ENCODE measurements at places on chromosomes 6 and 20.
A peak's percentile ranks its signal among the peaks of the same experiment; 100 is the strongest.

DNA sequence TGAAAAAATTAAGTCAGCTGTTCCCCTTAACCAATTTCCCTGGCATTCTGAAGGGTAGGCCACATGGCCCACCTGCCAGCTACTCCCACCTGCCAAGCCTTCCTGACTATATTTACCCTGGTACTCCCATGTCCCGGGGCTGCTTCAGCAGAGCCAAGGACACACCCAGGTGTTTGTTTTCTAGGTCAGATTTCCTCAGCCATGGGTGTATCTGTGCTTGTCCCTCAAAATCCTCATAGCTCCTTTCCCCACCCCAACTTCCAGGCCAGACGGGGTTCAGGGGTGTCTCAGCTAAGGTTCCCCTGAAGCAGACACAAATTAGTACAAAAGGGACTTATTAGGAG is 139.4 kb upstream of the CDYL start:
- no peak for DNase-seq

DNA sequence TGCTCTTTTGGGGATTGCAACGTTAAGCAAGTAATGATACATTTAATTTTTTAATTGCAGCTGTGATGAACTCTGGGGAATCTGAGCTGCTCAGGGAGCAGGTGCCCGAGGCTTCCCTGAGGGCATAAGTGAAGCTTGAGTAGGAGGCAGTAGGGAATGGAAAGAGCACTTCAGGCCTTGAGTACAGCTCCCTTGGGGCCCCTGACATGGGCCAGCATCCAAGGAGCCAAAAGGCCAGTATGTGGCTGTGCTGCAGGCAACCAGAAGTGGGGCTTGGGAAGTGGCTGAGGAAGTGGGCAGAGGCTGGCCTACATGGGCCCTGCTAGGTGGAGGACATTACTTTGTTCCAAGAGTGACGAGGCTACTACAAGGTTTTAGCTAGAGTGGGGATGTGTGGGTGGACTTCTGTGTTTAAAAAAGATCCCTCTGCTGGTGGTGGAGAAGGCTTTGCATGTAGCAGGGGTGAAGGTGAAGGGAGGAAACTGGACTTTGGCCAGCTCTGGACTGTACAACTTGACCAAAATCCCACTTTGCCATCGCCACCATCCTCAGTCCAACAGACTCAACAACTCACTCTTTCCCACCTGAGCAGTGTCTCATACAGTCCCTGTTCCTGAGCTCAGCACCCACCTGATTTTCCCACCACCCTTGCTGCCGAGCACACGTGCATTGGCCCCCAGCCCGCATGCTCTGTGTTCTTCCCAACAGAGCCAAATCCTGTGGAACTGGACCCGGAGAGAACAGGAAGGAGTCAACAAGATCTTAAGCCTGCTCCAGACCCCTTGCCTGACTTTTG is 10.9 kb upstream of the ZNF831 start:
- DNase-seq = no peak

DNA sequence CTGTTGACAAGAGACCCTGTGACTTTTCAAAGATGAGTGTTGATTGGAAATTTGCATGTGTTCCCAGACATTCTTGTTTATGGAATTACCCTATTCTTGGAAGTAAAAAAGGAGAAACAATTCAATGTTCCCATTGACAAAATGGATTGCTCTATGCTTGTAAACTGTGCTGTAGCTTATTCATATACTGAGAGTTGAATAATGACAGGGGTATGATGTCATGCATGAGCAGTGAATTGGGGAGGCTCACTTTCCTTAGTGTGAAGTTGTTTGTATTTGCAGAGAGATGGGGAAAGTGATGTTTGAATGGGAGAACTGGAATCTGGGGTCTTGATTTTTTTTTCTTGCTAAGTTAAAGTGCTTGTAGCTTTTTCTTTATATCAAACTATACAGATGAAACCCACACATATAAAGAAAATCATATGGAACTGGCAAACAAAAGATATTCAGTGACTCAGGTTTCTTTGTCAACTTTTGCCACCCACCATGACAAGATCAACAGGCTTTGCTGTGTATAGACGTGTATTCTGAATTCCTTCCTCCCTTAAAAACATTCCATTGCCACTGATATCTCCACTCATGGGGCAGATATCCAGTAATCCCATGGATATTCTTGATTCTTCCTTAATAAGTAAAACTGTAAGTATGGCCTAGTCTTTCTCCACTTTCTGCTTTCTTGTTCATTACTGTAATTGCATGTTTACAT is 97.8 kb upstream of the JAG1 start:
- no peak for DNase-seq

DNA sequence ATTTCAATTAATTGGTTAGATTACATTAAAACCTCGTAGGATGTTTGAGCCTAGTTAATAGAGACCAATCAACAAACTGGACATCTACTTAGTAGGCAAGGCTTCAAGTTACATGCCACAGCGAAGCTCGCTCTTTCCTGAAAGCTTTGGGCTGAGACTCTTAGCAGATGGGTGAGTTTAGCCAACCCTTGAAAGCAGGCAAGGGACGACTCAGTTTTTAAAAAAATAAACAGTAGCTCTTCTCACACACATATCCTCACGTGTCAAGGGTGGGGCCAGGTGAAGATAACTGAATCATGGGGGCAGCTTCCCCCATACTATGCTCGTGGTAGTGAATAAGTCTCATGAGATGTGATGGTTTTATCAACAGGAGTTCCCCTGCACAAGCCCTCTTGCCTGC is 775 bp downstream of the MTFR2 start:
- DNase-seq = no peak

GRCh38 chr6:83633609-83634008 is 75.3 kb downstream of the SNAP91 start:
- no peak for DNase-seq

DNA sequence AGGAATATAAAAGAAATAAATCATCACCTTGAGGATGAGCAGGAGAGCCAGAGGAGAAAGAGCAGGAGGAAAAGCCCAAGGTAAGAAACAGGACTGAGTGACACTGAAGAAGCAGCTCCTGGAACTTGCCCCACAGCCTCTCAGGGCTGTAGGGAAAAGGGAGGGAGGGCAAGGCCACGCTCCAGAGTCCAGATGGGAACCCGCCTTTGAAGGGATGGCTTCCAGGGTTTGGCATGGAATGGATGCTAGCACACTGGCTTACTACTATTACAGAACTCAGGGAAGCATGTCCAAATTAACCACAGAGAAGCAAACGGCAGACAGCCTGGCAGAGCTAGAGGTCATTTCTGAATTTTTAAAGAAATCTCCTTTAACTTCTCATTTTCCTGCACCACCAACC is 26.8 kb downstream of the RALGAPA2 start:
- no peak for DNase-seq

- peak; percentile 52 for DNase-seq
Measured at GRCh38 chr6:125301435-125302391, at the start of gene HDDC2. TSS of gene HDDC2 (minus strand) at chr6:125301967. CDS start at chr6:125301932, 35 bp downstream.

GRCh38 chr20:61531553-61532345 is 279.7 kb downstream of the CDH4 start:
- no peak for DNase-seq

DNA sequence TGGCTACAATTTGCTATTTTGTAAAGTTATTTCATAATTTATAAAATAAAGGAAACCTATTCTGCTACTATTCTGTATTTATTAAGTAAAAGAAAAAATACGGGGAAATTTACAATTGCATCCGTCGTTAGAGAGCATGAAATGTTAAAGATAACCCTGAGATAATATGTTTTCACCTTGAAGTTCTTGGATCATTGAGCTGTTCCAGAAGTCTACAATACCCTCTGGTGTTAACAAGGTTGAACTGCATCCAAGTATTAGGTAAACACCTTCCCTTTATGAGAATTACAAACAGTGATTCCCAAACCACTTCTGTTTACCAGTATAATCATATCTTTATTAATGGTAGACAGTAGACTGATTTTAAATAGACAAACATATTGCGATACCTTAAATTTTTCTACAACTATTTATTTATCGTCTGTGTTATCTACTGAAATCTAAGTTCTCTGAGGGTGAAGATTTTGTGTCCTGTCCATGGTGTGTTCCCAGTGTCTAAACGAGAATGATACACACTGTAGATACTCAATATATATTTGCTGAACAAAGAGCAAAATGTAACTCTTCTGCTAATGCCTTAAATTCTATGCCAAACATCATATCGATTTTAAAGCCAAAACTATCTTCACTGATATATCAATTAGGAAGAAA is 28.2 kb downstream of the TBC1D32 start:
- no peak for DNase-seq

DNA sequence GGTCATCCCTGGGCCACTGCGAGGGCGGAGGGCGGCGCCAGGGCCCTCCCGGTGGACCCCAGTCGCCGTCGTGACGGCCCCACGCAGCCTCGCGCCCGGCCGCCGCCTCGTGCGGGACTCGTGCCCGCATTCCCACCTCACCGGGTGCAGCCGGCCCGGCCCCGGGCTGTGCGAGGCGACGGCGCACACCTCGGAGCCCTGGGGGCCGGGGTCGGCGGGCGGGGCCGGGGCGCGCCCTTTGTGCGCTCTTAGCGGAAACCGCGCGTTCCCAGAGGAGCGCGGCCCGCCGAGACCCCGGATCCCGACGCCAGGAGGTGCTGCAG is 5.5 kb upstream of the DLL1 start:
- DNase-seq = no peak

DNA sequence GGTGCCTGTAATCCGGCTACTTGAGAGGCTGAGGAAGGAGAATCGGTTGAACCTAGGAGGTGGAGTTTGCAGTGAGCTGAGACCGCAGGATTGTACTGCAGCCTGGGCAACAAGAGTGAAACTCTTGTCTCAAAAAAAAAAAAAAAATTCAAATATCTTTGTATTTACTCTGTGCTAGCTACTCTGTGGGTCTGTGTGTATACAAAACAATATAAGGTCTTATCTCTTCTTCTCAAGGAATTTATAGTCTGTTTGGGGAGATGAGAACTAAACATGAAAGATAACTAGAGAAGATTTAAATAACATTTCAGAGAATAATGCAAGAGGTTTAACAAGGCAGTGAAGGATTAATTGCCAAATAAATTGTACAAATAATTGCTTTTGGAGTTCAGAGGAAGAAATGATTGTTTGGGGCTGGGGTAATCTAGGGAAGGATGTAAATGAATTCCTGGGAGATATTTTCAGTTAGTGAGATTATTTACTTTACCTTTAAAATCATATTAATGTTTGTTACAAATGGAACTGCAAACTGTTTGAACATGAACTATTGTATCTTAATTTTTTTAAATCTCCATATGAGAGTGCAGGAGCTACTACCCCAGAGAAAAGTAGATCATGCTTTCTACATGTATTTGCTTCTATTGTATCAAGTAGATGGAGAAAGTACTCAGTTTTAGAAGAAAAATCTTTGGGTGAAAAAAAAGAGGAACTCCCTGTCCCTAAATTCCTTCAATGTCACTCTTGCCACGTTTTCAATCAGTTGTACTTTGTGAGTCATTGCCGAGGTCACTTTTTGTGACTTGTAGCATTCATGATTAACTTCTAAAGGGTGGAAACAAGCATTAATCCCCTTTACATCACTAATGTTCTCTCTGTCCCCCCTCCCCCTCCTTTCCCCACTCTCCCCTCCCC is 39.0 kb downstream of the NCOA3 start:
- no peak for DNase-seq

DNA sequence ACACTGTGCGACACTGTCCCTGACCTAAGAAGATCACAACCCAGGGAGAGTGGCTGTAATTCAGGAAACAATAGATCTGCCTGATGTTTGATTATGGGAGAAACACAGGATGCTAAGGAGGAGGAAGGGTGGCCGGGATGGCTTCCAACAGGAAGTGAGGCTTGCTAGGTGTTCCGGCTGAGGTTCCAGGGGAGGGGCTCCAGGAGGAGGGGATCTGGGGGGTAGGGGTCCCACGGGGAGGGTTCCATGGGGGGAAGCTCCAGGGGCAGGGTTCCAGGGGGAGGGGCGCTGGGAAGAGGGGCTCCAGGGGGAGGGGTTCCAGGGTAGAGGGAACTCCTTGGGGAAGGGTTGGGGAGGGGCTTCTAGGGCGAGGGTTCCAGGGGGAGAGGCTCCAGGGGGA is 48.6 kb downstream of the DAAM2 start:
- DNase-seq = no peak

- no peak for DNase-seq
Measured at GRCh38 chr6:132675002-132675401, 16.0 kb upstream of the TAAR1 start.

GRCh38 chr6:80214436-80215022 is 108.1 kb downstream of the BCKDHB start:
- no peak for DNase-seq

GRCh38 chr20:64065062-64065973 is 2.3 kb downstream of the TCEA2 start:
- DNase-seq = no peak

- no peak for DNase-seq
Measured at GRCh38 chr6:38580030-38580429, 59.7 kb downstream of the BTBD9 start.

DNA sequence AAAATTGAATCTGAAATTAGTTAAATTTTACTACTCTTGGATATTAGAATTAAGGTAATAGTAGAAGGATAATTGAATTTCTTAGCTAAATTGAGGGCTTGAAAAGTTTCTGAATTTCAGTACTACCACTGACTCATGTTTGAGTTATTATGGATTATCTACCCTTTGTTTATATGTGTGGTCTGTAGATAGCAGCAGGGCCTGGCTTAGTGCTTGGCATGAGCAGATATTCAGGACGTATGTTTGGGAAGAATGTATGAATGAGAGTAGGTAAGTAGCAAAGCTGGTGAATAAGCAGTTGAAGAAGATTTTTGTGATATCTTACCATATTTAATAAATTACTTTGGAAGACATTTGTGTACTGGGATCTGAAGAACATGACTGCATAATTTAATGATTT is 152.7 kb downstream of the MACROD2 start:
- DNase-seq = no peak

- DNase-seq = peak; percentile 30
Measured at GRCh38 chr6:37205175-37205996, 35.4 kb downstream of the PIM1 start.

GRCh38 chr6:164108869-164109769 is 694.6 kb downstream of the QKI start:
- DNase-seq = no peak

DNA sequence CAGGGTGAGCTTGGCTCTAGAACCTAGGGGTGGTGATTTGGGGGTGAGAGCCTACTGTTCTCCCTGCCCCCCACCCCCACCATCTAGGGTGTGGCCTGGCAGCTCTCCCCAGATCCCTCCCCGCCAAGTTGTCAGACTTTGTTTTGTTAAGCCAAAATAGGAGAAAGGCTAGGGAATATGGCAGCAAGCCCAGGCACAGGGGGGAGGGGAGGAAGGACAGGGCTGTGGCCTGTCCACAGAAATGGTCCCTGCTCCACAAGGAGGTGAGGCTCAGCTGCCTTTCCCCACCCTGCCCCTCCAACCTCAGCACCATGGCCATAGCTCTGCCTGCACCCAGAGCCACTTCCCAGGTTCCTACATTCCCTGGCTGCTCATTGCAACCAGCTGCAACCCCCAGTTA is 17.2 kb downstream of the SCUBE3 start:
- no peak for DNase-seq

- DNase-seq = no peak
Measured at GRCh38 chr20:47710665-47711045, 74.6 kb downstream of the SULF2 start.

All from T-helper 2 cell treated with Interferon-gamma antibody and Interleukin-4, amounts not matched to agents 5 μg/mL and 100 μg/mL, for 36 hours (primary cell).